ENCODE measurements at places on chromosomes 6 and 20.

DNA sequence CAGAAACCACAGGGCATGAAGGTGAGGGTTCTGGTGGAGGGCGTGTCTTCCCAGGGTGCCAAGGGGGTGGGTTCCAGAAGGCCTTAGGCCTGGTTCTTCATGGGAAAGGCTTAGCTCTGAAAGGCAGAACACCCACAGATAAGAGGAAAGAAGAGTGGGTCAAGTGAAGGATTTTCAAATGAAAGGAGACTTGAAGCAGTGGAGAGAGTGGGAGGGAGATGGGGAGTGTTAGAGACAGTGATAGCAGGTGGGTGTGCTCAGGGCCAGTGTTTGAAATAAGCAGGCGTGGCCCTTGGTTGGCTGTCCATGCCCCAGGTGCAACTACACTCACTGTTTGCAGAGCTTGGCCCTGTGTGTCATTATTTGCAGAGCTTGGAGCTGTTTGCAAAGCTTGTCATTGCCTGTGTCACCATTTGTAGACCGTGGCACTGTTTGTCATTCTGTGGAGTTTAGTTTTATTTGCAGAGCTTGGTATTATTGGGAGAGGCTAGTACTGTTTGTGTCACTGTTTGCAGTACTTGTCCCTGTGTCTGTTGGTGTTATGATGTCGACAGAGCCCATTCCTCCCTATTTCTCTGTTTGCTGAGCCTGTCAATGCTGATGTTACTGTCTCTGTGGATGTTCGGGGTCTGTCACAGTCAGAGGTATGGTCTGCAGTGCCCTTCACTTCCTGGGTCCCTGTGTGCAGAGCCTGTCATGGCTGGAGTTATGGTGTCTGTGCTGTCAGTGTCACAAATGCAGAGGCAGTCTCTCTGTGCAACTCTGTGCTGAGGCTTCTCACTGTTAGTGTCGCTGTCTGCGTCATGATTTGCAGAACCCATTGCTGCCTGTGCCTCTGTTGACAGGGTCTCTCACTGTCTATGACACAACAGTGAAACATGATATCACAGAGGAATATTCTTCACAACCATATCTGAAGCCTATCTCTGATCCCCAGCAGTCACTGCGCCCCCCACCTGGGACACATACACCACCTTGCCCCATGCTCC, 127.7 kb upstream of the LRFN2 start:
- DNase-seq = no peak

- no peak for DNase-seq
Observed at GRCh38 chr6:156485150-156485549, 292.0 kb upstream of the ARID1B start.

DNA sequence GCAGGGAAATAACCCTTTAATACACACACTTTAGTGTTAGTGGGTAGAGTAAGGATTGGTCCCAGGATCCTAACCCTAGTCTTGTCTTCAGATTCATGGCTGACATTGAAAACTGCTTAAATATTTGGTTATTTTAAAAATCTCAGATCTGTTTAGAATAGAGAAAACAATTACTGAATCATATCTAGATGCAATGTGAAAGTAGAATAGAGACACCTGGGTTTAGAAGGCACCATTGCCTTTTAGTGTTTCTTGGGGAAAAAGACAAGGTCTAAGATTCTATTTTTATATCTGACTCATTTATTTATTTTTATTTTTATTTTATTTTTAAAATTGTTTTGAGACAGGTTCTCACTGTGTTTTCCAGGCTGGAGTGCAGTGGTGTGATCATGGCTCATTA, 6.0 kb downstream of the DDX43 start:
- no peak for DNase-seq

- DNase-seq = no peak
Observed at GRCh38 chr20:23520185-23520584, 29.3 kb downstream of the CST8 start.

GRCh38 chr6:7243179-7243981, 69.6 kb downstream of the SSR1 start:
- peak; percentile 63 for DNase-seq

DNA sequence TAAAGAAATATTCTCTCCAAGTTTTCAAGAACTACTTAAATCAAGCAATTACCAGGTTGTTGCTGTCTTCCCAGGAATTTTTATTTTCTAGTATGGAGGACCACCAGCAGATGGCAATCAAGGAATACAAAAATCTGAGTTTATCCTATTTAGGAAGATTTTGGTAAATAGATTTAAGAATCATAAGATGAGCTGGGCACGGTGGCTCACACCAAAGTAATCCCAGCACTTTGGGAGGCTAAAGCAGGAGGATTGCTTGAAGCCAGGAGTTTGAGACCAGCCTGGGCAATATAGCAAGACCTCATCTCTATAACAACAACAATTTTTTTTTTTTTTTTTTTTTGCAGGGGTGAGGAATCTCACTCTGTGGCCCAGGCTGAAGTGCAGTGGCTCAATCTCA, 19.3 kb upstream of the SEC63 start:
- no peak for DNase-seq

DNA sequence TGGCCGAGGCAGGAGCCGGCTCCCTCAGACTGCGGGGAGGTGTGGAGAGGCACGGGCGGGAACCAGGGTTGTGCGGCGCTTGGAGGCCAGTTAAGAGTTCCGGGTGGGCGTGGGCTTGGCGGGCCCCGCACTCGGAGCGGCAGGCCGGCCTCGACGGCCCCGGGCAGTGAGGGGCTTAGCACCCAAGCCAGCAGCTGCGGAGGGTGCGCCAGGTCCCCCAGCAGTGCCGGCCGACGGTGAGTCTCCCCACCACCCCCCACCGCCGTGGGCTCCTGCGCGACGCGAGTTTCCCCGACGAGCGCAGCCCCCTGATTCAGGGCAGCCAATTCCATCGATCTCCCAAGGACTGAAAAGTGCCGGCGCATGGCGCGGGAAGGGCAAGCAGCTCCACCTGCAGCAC, 605.4 kb upstream of the SLC35B3 start:
- no peak for DNase-seq

GRCh38 chr6:156950531-156950930, 173.4 kb downstream of the ARID1B start:
- no peak for DNase-seq

- DNase-seq = no peak
Observed at GRCh38 chr20:62708591-62709536, at the start of gene NTSR1. NTSR1 (plus strand) TSS chr20:62708836; CDS start chr20:62709208, 372 bp downstream.

GRCh38 chr6:116156405-116157326, 30.7 kb upstream of the COL10A1 start:
- no peak for DNase-seq

GRCh38 chr20:20664795-20665589, 47.5 kb downstream of the RALGAPA2 start:
- DNase-seq = no peak

GRCh38 chr20:17616480-17617211, 46.8 kb downstream of the DSTN start:
- DNase-seq = no peak

DNA sequence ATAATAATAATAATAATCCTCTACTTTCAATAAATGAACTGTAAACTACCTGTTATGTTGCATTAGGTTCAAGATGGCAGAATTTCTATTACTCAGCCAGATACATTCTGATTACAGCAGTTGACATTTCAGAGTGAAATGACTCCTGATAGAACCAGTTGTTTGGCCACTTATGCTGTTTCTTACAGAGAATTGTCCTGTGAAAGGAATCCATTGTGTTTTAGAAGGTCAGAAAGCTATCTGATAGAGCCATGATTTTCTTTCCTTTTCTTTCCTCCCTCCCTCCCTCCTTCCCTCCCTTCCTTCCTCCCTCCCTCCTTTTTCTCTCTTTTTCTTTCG, 16.6 kb downstream of the GJA10 start:
- DNase-seq = no peak

DNA sequence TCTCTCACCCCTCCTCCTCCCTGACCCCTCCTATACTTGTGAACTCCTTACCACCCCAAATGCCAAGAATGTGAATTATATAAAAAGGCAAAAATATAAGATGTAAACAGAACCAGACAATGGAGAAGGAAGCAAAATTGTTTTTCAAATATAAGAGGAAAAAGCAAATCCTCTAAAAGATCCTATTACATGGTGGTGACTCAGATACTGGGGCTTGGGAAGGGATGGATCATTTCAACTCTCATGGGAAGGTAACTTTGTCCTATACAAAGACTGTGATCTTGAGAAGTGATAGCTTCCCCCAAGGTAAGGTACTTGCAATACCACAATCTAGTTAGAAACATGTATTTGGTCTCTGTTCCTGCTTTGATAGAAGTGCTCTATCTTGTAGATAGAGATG, 24.6 kb upstream of the TNFRSF21 start:
- DNase-seq = no peak

GRCh38 chr20:48662711-48663110, 165.1 kb downstream of the PREX1 start:
- DNase-seq = no peak

GRCh38 chr6:135161411-135162395, 19.4 kb upstream of the MYB start:
- DNase-seq = no peak

DNA sequence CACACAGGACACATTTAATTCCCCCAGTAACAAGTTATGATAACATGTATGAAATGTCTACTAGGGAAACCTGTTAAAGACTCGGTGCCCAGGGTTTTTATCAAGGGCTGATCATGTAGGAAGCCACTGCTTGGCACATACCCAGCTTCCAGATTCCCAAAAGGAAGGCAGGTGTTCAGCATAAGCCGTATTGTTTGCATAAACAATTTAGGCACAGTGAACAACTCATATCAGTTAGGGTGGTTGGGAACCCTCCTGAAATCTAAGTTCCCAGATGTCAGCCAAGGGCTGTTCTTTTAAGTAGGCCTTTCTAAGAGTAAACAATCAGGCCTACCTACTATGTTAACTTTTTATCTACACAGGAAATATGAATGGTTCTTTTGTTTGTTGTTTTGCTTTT, 74.1 kb downstream of the ASXL1 start:
- no peak for DNase-seq

DNA sequence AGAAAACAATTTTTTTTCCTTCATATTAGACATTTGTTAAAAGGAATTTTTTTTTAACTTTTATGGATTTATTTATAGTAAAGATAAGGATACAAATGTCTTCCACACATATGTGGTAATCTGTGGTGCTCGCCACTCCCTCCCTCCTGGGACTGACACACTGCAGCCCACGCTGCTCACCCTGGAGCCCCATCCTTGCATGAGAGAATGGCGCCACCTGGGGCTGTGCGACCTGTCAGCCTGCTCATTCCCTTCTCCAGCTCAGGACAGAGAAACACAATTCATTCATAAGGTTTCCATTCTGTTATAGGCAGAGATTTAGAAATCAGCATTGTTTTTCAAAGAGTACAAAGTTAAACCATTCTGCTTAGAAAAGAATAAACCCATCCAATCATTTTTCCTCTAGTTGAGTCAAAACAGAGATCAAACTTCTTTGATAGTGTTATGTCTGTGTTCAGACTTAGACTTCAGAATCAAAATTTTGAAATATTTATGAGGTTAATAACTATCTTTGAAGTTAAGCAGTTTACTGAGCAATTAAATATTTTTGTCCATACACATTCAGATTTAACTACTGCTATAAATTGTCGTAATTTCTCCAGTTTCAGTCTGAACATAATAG, 42.8 kb upstream of the DYNLRB1 start:
- DNase-seq = peak; percentile 10

- no peak for DNase-seq
Observed at GRCh38 chr6:34423254-34423653, 2.6 kb downstream of the RPS10 start.

DNA sequence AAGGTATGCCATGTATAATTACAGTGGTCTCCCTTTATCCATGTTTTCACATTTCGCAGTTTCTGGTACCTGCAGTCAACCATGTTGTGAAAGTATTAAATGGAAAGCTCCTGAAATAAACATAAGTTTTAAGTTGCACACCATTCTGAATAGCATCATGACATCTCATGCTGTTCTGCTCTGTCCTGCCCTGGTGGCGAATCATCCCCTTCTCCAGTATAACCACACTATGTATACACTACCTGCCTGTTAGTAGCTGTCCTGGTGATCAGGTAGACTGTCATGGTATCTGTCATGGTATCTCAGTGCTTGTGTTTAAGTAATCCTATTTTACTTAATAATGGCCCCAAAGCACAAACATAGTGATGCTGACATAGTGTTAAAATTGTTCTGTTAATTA, 97.1 kb downstream of the ZFAND3 start:
- no peak for DNase-seq

DNA sequence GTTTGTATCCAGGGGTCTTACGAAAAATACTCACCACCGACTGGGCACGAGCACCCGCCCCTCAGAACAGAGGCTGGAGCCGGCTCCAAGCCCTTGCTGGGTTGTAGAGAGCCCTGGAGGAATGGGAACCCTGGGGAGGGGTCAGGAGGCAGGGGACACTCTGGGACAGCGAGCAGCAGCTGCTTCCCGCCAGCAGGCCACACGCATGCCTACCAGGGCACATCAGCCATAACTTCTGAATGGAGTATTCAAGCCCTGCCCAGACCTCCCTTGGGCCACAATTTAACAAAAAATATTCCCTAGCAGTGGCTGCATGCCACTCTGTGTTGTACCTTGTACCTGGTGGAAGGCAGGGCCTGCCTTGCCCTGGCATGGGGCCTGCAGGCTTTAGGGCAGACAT, 31.6 kb upstream of the CD93 start:
- no peak for DNase-seq

GRCh38 chr6:96237638-96238347, 222.0 kb downstream of the FUT9 start:
- DNase-seq = no peak

DNA sequence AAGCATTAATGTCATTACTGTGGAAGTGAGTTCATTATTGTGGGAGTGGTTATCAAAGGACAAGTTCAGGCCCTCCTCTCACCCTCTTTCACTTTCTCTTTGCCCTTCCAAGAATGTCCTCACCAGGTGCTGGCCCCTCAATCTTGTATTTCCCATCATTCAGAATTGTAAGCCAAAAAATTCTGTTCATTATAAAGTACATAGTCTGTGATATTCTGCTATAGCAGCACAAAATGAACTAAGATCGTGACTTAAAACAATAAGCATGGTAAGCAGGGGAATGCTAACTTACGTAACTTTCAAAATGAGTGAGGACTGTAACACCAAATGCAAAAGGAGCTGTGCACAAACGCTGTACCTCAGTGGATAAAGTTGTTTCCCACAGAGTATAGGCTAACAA, 515.7 kb upstream of the BTBD3 start:
- DNase-seq = no peak

DNA sequence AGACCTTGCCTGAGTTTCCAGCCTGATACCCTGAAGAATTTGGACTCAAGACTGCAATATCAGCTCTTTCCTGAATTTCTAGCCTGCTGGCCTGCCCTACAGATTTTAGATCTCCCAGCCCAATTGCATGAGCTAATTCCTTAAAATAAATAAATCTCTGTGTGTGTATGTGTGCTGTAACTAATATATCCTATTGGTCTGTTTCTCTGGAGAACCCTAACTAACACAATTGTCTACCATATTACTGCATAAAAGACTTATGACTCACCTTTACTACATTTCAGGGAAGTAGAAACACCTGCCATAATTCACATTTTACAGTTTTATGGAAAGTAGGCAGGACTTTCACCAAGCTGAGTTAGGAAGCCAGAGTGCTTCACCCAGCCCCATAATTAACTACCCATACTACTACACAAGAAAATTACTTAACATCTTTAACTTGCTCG, 90.7 kb upstream of the BEND6 start:
- DNase-seq = no peak

All from stimulated activated CD4-positive, alpha-beta T cell treated with anti-CD3 and anti-CD28 coated beads, Interleukin-4, amount 100 ng/mL, for 24 hours (primary cell).